ENCODE measurements at places on chromosomes 1 and 21. TPM values are rescaled to one million over a fixed set of nuclear protein-coding genes. Genes with fewer than 3 reads are reported as not detected.

Gene CFHR2
- not detected for polyA plus RNA-seq

Gene CELA3B
- not detected for polyA plus RNA-seq

Gene DYRK3
- polyA plus RNA-seq: 9.0 TPM

Gene B3GALT5
- polyA plus RNA-seq: 1.7 TPM

Gene XCL1
- polyA plus RNA-seq: not detected

Gene FCRL4
- polyA plus RNA-seq: not detected

Gene FCAMR
- polyA plus RNA-seq: 6.8 TPM

Gene GJC2
- polyA plus RNA-seq: 1.0 TPM

Gene KCNK2
- 2.6 TPM for polyA plus RNA-seq

Gene UQCRHL
- polyA plus RNA-seq: 2.7 TPM

Gene VCAM1
- polyA plus RNA-seq: 29.5 TPM

Gene TCHH
- polyA plus RNA-seq: 0.03 TPM

Gene TTC22
- 6.7 TPM for polyA plus RNA-seq

Gene LCE1E
- polyA plus RNA-seq: not detected

Gene LCE7A
- not detected for polyA plus RNA-seq

Gene CSTB
- 49.0 TPM for polyA plus RNA-seq

Gene WNT2B
- 4.6 TPM for polyA plus RNA-seq

Gene GUCA2A
- not detected for polyA plus RNA-seq

Gene CFAP74
- 0.24 TPM for polyA plus RNA-seq

Gene ETV3L
- polyA plus RNA-seq: not detected

Gene DMRTA2
- not detected for polyA plus RNA-seq

Gene CLIC6
- 2.8 TPM for polyA plus RNA-seq

Gene F3
- polyA plus RNA-seq: 64.1 TPM

Gene PLA2G2A
- not detected for polyA plus RNA-seq

Gene ABCG1
- 7.6 TPM for polyA plus RNA-seq

Gene STX12
- polyA plus RNA-seq: 37.2 TPM

Gene PLEKHA6
- polyA plus RNA-seq: 61.9 TPM

Gene RHBDL2
- polyA plus RNA-seq: 1.6 TPM

Gene DIO1
- 5.4 TPM for polyA plus RNA-seq

Gene BRDT
- not detected for polyA plus RNA-seq

Gene ORC1
- polyA plus RNA-seq: 7.5 TPM

Gene CLCA2
- polyA plus RNA-seq: 0.04 TPM

Gene SEMA4A
- polyA plus RNA-seq: 27.5 TPM

Gene NKAIN1
- polyA plus RNA-seq: 3.3 TPM

Gene GRIK1
- polyA plus RNA-seq: 2.0 TPM

Gene TCHHL1
- polyA plus RNA-seq: not detected

Gene HEYL
- 24.8 TPM for polyA plus RNA-seq

Gene OR6K3
- 0.06 TPM for polyA plus RNA-seq

Gene FYB2
- polyA plus RNA-seq: 1.6 TPM

Gene PTGER3
- polyA plus RNA-seq: 37.4 TPM

Gene MPZ
- polyA plus RNA-seq: 6.7 TPM

Gene NTNG1
- 24.9 TPM for polyA plus RNA-seq

Gene FCER1A
- polyA plus RNA-seq: 0.47 TPM
